M059J (cell line): ENCODE measurements at places on chromosomes 7 and 10. TPM values are rescaled to one million over a fixed set of nuclear protein-coding genes. Genes with fewer than 3 reads are reported as not detected.
A peak's percentile ranks its signal among the peaks of the same experiment; 100 is the strongest.

- DNase-seq = no peak
Observed at GRCh38 chr7:35754741-35755140, 46.1 kb upstream of the SEPTIN7 start.

- no peak for DNase-seq
Observed at GRCh38 chr10:132390170-132390920, 6.7 kb upstream of the PWWP2B start.

GRCh38 chr10:133104963-133105640, 17.4 kb downstream of the ADGRA1 start:
- DNase-seq = no peak

DNA sequence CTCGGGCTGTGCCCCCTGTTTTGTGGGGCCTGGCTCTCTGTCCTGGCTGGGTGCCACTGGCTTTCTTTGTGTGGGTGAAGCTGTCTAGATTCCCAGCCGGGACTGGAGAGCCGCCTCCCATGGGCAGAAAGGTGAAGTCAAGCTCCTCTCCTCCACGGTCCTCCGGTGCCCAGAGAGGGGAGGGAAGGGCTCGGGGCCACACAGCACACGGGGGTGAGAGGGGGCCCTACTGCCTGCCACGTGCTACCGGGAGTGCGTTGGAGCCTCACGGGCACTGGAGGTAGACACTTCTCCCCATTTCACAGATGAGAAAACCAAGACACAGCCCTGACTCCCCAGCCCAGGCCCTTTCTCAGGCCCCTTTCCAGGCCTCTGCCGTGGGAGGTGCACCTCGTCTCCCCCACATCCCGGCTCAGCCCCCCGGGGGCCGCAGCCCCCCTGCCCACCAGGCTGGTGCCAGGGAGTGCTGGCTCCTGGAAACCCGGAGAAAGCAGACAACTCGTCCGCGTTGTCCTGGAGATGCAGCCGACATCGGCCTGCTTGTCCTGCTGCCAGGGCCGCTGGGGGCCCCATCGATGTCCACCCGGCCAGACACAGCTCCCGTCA, 55.8 kb downstream of the UNCX start:
- no peak for DNase-seq

- no peak for DNase-seq
Observed at GRCh38 chr7:112125250-112125649, 80.9 kb downstream of the DOCK4 start.

- peak; percentile 83 for DNase-seq
Observed at GRCh38 chr10:3763852-3764625, 21.0 kb downstream of the KLF6 start.

GRCh38 chr7:40777730-40778312, 643.0 kb downstream of the SUGCT start:
- DNase-seq = no peak

GRCh38 chr7:148962440-148962822, 65.9 kb downstream of the PDIA4 start:
- DNase-seq = no peak

GRCh38 chr7:151785681-151785965, 91.3 kb downstream of the PRKAG2 start:
- no peak for DNase-seq

DNA sequence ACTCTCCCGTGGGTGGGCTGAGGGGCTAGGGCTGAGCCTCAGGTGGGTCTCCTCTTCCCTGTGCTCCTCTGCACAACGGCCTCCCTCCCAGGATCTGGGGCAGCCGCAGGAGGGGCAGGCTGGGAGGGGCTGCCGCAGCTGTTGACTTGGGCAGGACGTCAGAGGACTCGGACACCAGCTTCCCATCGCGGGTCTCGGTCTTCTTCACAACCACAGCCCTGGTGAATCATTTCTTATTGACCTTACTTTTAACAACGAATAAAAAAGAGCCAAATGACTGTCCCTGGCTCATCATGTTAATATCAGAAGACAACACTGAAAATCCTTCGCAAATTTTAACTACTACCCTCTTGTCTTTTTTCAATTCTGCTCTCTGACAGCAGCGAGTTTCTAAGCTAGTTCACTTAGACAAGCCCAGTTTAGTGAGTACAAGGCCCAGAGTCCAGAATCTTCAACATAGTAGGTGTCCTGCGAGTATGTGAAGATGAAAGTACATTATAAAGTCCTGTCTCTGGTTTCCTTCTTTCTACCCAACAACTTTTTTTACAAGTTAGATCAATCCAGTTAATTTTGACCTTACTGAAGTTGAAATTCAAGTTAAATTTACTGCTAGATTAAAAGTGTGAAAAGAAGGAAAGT, 32.4 kb downstream of the CTNNA3 start:
- no peak for DNase-seq

DNA sequence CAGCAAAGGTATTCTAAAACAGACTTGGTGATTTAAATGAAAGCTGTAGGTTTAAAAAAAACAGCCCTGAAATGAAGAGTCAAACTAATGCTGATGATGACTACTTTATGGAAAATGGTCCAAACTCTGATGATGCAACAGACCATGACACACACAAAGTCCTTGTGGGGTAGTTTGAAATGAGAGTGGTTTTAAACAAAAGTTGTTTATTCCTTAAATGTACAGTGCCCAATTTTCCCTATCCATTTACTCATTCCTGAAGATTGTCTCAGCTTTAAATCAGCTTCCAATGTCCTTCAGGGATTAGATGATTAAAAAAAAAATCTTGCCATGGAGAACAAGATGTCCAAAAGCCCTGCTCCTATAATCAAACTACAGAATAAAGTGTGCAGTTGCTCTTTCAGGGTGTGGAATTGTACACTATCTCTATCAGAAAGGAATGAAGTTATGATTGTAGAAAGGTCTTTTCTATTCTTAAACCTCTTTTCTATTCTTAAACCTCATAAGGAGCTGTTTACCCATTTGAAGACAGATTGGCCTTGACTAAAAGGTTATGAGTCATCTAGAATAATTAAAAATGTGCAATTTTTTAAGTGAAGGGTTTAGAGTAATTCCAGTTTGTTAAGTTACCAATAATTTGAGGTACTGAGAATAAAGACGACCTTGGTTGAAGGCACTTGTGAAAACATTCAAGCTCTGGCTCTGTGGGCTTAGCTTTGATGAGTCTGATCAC, 70.2 kb upstream of the ITGA8 start:
- DNase-seq = peak; percentile 61

DNA sequence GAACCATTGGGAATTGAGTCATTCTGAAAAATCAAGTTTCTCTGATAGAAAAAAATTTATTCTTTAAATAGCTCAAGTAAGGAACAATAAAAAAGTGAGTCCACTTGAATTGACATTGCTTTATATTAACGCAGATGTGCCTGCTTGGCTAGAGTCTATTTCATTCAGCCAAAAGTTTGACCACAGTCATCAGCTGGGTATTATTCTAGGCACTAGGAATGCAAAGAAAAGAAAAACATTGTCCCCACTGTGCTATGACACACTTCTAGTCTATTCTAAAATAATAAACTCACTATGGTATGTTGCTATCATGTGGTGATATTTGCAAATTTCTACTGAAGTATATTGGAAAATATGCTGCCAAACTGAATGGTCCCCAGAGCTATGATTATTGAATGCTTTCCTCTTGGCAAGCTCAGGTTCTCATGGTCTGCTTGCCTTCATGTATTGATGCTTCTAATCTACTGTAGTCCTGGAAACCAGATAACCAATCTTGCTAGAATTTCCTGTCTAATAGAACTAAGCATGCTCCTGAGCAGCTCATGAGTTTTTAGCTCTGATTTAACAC, 8.3 kb downstream of the SFRP4 start:
- peak; percentile 83 for DNase-seq

- no peak for DNase-seq
Observed at GRCh38 chr10:14723052-14723689, 51.5 kb downstream of the FAM107B start.

GRCh38 chr10:792792-793100, 103.3 kb upstream of the DIP2C start:
- DNase-seq = peak; percentile 12

- DNase-seq = peak; percentile 68
Observed at GRCh38 chr10:31083765-31084184, 52.1 kb upstream of the ZNF438 start.

DNA sequence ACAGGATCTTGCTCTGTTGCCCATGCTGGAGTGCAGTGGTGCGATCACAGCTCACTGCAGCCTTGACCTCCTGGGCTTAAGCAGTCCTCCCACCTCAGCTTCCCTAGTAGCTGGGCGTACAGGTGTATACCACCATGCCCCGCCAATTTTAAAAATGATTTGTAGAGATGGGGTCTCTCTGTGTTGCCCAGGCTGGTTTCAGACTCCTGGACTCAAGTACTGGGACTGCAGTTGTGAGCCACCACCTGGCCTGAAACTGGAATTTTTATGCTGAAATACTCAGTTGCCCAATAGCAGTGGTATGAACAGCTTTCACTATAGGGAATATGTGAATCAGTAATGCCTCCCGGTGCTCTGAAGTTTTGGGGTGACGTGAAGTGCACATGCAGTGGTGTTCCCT, 7.6 kb downstream of the ZRANB1 start:
- DNase-seq = no peak

DNA sequence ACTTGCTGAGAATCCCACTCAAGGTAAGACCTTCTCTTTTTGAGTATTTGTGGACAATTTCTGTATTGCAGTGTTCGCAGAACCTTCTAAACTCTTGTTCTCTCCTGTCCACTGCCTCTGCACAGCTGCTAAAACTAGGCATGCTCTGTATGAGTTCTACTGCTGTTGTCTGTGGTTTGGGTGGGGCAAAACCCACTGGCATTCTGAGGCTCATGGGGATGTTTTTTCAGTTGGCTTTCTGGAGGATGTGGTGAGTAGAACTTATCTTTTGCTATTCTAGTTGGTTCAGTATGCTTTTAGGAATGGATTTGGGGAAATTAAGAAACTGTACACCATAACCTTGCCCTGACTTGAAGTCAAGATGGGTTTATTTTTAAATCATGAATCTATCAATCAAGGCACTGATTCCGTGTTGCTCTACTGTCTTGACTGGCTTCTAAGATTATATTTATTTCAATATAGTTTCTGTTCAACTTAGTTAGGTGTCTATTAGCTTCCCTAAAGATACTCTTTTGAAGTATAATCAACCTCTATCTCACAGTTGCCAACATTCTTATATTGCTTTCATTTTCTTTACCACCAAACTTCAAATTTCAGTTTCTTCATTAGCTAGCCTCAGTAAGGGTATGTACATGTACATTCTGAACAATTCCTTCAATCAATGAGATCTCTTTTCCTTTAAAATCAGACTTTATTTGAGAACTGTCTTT, 25.0 kb upstream of the C1GALT1 start:
- peak; percentile 81 for DNase-seq

DNA sequence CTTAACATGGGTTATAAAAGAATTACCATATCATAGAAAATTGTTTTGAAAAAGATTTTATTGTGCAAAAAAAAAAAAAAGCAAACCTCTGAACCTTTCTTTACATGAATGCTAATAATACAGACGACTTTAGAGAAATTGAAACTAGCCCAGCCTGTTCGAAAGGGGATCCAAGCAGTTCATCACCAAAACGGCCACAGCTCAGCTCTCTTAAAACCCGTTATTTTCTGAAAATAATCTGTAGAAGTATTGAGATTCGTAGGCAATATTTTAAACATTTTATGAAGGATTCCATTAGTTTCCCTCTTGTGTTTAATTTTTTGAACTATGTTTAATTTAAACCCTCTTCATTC, 9.9 kb upstream of the GSAP start:
- DNase-seq = no peak

SPDYE16 gene
- total RNA-seq = 0.17 and 0.22 TPM in 2 replicates

SHTN1 gene
- total RNA-seq = 3.8 and 9.0 TPM in 2 replicates

GFRA1 gene
- total RNA-seq = 32.2 and 49.4 TPM in 2 replicates

PIK3CG gene
- 0.12 TPM in 1 of 2 replicates, not detected in the other for total RNA-seq

NME8 gene
- total RNA-seq = not detected in 2 replicates

NXPH1 gene
- total RNA-seq = not detected in 2 replicates

MYPN gene
- total RNA-seq = 30.8 and 34.5 TPM in 2 replicates

MNX1 gene
- total RNA-seq = not detected in 2 replicates

CFAP46 gene
- not detected in 2 replicates for total RNA-seq

CPA4 gene
- 564 and 723 TPM in 2 replicates for total RNA-seq

STK31 gene
- total RNA-seq = not detected in 2 replicates

PNLIPRP1 gene
- total RNA-seq = not detected in 2 replicates

PKD2L1 gene
- not detected in 2 replicates for total RNA-seq

ADRA2A gene
- not detected in 2 replicates for total RNA-seq
